RKO (cell line): ENCODE measurements at places on chromosomes 16 and 17.

- peak; percentile 60 for DNase-seq
These were observed 565 bp downstream of the DDX52 start for GRCh38 chr17:37642681-37643080.

- DNase-seq, result no peak
These were observed 2.8 kb downstream of the ACE start for GRCh38 chr17:63479495-63480184.

DNA sequence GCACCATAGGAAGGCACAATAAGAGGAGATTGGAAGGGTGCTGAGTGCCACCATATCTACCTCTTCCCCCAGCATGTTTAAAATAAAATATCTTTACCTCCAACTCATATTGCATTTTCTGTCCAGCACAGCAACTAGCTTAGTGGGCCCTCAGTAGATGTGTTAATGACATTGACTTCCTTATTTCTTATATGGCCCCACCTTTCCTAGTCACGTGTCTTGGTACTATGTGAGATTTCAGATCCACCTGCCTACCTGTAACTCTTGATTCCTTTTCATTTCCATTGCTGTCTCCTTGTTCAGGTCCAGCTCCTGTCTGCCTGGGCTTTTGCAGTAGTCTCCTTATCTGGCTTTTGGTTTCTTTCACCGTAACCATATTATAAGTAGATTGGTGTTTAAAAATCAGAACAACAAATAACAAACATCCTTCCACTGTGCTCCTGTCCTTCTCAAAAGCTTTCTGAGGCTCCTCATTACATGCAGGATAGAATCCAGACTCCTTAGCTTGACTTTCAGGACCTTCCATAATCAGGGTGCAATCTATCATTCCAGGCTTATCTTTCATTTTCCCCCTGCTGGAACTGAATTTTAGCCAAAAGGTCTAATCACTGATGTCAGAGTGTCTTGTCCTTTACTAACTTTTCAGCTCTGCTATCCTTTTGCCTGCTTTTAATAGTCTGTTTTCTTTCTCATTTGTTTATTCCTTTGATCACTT, 71.3 kb downstream of the FTO start:
- no peak for DNase-seq

DNA sequence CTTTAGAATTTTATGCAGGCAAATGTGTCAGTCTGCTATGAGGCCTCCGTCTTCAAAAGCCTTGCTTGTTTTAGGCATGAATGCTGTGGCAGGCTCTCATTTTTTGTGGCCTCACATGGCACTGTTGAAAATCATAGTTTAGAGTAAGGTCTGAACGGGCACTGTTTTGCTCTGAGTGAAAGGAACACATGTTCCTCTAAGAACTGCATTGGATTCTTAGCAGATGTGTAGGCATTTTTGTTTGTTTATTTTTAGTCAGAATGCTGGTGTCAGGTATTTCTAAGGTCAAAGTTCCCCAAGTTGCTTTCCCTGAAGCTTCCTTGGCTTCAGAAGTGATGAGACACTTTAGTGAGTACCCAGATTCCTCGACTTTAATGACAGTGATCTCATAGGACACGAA, 173.7 kb downstream of the HS3ST3B1 start:
- no peak for DNase-seq

DNA sequence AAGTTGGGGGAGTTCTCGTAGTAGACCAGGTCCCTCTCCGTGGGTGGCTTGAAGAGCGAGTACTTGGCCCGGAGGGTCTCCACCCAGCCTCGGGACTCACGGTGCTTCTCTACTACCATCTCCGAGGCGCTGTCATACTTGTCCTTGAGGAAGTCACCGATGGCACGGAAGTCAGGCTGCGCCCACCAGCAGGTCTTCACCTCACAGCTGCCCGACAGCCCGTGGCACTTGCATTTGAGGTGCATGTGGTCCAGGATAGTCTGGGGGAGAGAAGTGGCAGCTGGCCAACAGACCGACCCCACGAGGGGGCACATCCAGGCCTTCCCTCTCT, 50.0 kb downstream of the WNT3 start:
- DNase-seq, result no peak

- no peak for DNase-seq
These were observed 44.8 kb upstream of the HLF start for GRCh38 chr17:55219934-55220333.

DNA sequence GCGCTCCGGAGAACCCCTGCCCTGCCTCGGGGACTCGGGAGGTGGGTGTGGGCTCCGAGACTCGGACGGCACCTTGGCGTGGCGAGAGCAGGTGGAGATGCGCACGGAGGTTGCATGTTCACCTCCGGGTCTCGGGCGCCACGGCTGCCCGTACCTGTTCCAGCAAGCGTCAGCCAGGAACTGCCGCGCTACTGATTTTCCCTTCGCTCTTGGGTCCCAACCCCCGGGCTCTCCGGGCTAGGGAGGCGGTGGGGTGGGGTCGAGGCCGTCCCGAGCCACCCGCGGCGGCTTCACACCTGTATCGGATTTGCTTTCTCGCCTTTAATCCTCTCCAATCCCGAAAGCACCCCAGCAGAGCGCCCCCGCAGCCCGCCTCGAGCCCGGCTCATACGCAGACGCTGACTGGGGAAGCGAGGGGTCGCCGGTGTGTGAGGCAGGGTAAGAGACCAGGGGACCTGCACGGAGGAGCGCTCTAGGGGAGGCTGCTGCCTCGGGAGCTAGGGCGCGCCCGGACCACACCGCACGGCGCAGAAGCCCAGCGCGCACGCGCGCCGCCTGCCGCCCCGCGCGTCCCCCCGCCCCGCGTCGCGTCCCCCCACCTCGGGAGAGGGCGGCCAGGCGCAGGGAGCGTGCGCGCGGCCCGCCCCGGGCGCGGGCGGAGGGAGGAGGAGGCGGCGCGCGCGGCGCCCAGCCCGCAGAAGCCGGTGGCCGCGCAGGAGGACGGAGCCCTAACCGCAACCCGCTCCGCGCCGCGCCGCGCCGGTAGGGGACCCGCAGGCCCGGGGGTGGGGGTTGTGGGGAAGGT, at the start of gene DUSP14:
Gene DUSP14, plus strand, starts transcription at position 695 of the 805 bp plus-strand sequence. CDS start 22,382 bp downstream, outside the sequence.
- peak; percentile 85 for DNase-seq

DNA sequence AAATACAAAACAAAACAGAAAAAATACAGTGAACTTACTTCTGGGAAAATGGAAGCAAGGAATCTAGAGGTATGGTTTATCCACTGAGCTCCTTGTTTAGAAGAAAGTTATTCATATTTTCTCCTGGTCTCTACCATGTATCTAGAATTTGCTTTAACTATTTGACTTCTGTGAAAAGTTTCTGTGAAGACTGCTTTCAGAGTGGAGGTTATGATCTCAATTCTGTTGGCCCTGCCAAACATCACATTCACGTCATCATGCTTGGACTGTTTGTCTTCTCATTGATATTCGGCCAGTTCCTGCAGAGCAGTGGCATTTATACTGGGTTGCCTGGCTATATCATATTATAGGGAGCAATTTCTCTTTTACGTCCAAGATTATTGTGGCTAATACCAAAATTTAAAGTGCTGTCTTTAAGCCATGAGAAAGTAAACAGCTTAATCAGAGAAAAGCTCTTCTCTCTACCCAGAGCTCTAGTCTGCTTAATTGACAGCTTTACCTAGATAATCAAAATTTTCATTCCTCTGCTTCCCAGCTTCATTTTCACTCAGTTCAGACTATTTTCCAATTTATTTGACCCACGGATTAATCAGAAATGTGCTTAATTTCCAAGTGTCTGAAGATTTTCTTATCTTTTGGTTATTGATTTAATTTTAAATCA, at the start of gene ABCA8:
Gene ABCA8, minus strand, starts transcription at position 212 of the 661 bp plus-strand sequence. CDS start 13,358 bp downstream, outside the sequence.
- no peak for DNase-seq

DNA sequence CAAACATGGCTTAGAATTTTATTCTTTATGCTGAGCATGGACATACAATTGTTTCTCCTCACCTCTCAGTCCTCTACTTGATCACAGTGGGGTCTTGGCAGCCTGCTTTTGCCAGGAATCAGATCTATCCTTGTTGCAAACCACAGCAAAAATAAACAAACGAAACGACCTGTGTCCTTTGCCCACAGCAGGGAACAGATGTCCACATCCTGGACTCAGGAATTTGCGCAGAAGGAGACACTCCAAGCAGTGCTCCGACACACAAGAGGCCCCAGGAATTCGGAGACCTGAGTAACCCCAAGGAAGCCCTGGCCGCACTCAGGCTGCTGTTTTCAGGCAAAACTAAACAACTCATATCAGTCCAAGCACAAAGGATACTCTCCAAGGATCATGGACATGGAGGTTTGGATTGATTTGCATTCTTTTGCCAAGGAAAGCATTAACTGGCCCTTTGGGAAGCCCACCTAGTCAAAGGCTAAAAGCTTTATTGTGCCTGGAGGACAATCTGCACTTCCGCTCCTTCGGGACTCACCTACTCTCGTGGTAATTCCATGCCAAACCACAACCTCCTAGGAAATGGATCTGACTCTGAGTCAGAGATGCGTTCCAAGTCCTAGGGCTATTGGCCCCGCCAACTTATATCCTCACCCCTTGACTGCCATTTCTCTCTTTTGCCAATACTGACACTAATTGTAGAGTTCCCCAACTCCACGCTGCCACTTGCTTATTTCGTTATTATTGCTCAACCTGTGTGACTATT, 271.1 kb upstream of the CDH11 start:
- no peak for DNase-seq

GRCh38 chr16:65178151-65178550, 56.3 kb upstream of the CDH11 start:
- DNase-seq, result peak; percentile 8

DNA sequence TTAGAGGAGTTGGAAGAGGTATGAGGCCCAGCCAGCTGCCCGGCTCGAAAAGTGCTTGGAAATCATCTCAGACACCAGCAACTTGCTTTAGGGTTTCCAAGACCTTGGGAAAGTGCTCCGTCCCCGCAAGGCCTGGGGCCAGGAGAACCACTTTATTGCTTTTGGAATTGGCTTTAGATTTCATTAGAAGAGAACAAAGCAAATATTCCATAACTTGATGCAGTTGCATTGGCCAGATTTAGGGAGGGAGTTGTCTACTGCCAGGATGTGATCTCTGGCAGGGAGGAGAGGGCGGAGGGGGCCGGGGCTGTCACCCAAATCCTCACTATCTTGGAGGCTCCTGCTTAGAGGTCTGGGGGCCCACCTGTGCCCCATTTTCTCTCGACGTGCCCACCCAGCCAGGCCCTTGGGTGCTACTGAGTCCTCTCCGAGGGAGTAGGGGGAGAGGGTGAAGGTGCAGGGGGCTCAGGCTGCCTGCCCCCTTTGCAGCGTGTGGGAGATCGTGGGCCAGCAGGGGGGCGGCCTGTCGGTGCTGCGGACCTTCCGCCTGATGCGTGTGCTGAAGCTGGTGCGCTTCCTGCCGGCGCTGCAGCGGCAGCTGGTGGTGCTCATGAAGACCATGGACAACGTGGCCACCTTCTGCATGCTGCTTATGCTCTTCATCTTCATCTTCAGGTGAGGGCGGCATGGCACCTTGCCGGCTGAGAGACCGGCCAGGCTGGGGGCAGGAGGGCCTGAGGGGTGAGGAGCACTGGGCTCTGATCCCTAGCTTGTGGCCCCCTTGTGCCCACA, 30.6 kb downstream of the CACNA1G start:
- DNase-seq, result no peak

GRCh38 chr17:75642784-75643642, 9.8 kb downstream of the SMIM5 start:
- DNase-seq, result no peak

DNA sequence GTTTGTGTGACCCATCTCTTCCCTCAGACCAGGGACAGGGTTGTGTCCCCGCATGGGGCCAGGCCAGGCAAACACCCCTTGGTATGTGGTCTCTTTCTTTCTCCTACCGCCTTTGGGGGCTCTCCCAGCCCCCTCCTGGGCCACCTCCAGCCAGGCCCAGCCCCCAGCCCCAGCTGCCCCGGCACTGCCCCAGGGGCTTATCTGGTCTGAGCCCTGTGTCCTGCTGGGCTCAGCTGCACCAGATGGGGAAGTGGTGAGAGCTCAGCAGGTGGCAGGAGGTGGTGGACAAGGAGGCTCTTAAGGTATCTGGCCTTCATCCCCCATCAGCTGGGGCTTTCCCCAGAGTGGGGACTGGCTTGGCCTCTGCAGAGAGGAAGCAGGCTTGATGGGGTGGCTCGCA, 8.7 kb downstream of the ADAM11 start:
- no peak for DNase-seq

DNA sequence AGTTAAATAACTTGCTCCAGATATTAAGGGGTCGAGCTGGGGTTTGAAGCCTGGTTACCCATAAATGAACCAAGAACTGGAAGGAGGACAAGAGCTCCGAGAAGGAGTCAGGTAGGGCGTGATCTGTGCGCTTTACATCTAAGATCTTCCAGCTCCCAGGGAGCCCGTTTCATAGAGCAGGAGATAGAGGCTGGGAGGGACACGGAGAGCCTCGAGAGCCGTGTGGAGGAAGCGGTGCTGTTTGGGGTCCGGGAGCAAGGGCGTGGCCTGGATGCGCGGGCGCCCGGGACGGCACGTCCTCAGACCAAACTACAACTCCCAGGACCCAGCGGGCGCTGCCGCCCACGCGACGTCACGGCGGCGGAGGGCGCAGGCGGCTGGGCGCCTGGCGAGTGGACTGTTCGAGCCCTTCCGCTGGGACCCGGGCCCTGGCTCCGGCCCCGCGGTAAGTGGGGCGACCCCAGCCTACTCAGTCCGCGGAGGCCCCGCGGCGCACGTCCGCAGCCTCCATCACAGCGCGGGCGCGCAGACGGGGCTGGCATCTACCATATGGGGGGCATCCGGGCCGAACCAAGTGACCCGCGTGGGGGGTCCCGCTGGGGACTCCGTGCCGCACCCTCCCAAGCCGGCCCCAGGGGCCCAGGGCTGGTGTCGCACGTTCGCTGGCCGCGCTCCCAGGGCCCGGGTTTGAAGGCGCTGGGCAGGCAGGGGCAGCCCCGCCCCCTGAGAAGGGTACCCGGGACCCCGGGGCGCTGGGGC, at the start of gene BCKDK:
Gene BCKDK, plus strand, starts transcription at position 352 of the 759 bp plus-strand sequence. CDS start 838 bp downstream, outside the sequence.
- peak; percentile 88 for DNase-seq

GRCh38 chr16:30615358-30616091, 5.3 kb upstream of the ZNF689 start:
- DNase-seq, result no peak

- DNase-seq, result peak; percentile 56
These were observed 320 bp downstream of the SPAG9 start for GRCh38 chr17:51120357-51120738.

DNA sequence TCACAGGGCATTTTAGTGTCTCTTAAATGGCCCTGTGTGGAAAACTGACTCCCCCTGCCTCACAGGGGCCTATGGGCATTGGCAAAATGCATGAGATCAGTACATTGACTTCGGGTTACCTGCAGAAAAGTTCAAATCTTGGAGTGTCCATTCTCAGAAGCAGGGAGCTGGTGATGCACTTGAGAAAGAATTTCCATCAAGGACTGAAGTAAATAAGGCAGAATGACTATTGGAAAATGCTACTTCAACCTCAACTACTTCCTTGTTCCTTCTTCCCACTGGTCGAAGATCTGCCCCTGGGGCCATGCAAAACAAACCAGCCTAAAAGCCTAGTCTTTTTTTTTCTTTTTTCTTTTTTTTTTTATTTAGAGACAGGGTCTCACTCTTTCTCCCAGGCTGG, 13.8 kb upstream of the GSDMA start:
- DNase-seq, result no peak

DNA sequence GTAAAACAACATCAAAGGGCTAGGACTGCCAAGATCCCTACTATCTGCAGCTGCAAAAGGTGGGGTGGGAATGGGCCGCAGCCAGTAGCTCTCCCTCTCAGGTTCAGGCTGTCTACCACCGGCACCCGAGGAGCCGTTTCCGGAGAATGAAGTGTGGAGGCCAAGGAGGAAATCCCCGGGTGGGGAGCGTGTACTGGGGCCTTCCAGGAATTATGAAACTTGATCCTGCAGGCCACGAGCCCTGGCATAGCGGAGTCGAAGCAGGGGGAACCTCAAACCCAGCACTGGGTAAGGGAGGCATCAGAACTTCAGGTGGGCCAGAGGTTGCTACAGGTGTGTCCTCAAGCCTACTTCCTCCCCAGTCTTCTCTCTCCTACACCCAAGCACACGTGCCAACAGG, 5.1 kb downstream of the INPP5K start:
- DNase-seq, result no peak
